ENCODE measurements at places on chromosomes 4 and X. TPM values are rescaled to one million over a fixed set of nuclear protein-coding genes. Genes with fewer than 3 reads are reported as not detected.

The S100G gene
- not detected for total RNA-seq

The NRK gene
- not detected for total RNA-seq

The RGN gene
- total RNA-seq: not detected

The MAGEA10 gene
- total RNA-seq: 0.09 TPM

The FAT4 gene
- total RNA-seq: 1.4 TPM

The SEL1L3 gene
- total RNA-seq: 23.6 TPM

The MAGEB1 gene
- not detected for total RNA-seq

The SPARCL1 gene
- not detected for total RNA-seq

The ERVMER34-1 gene
- total RNA-seq: 0.45 TPM

The TNIP3 gene
- 0.22 TPM for total RNA-seq

The CCKAR gene
- not detected for total RNA-seq

The HTRA3 gene
- total RNA-seq: 13.8 TPM

Measured in A549 treated with CORT108297 at 1 μM for 4 hours (cell line).